ENCODE measurements at places on chromosomes 4 and X.

GRCh38 chrX:8018934-8019333 lies 91.7 kb upstream of the PNPLA4 start:
- no peak for DNase-seq

GRCh38 chr4:118751629-118752323 lies 66.6 kb downstream of the METTL14 start:
- DNase-seq: peak; percentile 72

- no peak for DNase-seq
These were observed 1.9 kb upstream of the MTTP start for GRCh38 chr4:99572527-99573240.

- peak; percentile 92 for DNase-seq
These were observed 475.7 kb upstream of the SLIT2 start for GRCh38 chr4:19776021-19776459.

DNA sequence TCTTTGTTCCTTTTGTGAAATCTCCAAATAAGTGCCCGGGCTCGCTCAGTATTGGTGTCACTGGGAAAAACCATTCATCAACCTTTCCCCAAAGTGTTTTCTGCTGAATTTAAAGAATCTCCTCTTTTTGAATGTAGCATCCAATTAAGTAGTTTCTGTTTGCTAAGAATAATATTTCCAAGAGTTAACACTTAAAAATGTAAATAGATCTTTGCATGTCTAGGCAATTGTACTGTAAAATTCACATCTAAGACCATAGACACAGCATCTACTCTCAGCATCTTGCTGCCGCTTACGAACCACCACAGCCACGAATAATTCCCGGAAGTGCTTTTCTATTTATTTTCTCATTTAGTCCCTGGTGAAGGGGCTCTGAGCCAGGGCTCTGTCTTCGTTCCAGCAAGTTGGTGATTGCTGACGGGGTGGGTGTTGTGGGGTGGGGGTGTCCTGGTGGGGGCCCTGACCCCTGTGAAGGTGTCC lies 1.4 kb downstream of the NSG1 start:
- DNase-seq: no peak

GRCh38 chrX:118740276-118740889 lies 13.0 kb downstream of the IL13RA1 start:
- no peak for DNase-seq

- DNase-seq: no peak
These were observed 113.8 kb downstream of the ADRA2C start for GRCh38 chr4:3879681-3880614.

- DNase-seq: peak; percentile 32
These were observed at the start of gene PDLIM3 for GRCh38 chr4:185534866-185535611. Gene PDLIM3 (minus strand): TSS chr4:185535507. CDS start chr4:185535434, 73 bp downstream.

DNA sequence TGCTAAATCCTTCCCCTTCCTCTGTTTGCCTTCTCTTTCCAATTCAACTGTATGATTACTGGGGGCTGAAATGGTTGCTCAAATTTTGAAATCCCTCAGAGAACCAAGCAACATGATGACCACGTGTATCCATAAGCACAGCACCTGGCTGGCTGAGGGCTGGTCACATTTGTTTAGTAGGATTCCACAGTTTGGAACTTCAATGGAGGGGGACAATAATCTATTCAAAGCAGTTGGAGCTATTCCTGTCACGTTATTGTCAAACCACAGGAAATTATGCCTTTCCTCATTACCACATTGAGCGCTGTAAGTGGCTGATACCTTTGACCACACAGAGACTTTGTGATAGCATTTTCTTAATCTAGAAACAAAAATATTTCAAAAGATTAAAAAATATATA lies 7.0 kb downstream of the TMSB4X start:
- DNase-seq: no peak

GRCh38 chr4:70984106-70984505 lies 9.3 kb upstream of the DCK start:
- DNase-seq: no peak

GRCh38 chr4:38167973-38168372 lies 207.8 kb downstream of the PTTG2 start:
- DNase-seq: no peak

DNA sequence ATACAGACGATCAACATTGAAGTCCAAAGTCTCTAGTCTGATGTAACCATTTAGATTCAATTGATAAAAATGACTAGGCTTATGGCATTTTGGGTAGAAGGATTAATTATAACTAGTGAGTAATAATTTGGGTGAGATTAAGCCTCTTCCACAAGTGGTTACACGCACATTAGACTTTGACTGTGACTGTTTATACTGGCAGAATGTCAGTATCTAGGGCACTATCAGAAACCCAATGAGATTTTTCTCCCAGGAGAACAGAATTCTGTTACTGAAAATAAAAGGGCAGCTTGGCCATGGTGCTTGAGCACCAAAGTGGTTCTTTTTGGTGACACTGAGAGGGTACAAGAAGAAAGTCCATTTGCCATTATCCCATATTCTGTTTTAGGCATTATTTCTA lies 3.3 kb downstream of the PLS3 start:
- DNase-seq: peak; percentile 35

GRCh38 chrX:71396576-71396975 lies 30.4 kb downstream of the TAF1 start:
- DNase-seq: no peak

DNA sequence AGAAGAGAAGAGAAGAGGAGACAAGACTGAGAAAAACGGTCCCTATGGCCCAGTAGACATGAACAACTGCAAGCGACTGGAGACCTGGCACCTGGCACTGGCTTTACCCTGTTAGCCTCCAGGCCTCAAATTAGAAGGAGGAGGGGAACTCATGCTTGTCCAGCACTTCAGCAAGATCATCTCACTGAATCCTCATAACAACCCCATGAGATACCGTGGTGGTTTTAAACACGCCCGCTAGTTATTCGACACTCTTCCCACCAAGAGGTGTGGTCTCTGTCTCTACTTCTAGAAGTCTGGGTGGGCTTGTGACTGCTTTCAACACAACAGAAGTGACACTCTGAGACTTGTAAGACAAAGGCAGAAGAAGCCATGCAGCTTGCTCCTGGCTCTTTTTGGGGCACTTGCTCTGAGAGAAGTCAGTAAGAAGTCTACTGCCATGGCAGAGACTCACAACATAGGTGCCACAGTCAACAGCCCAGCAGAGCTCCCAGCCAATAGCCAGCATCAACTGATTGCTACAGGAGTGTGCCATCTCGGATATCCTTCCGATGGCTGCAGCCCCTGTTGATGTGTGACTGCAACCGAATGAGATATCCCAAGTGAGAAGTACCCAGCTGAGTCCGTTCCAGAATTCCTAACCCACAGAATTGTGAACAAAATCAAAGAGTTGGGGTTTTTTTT lies 34.0 kb upstream of the BCOR start:
- no peak for DNase-seq

- no peak for DNase-seq
These were observed 169.5 kb upstream of the SMARCAD1 start for GRCh38 chr4:94038195-94038594.

DNA sequence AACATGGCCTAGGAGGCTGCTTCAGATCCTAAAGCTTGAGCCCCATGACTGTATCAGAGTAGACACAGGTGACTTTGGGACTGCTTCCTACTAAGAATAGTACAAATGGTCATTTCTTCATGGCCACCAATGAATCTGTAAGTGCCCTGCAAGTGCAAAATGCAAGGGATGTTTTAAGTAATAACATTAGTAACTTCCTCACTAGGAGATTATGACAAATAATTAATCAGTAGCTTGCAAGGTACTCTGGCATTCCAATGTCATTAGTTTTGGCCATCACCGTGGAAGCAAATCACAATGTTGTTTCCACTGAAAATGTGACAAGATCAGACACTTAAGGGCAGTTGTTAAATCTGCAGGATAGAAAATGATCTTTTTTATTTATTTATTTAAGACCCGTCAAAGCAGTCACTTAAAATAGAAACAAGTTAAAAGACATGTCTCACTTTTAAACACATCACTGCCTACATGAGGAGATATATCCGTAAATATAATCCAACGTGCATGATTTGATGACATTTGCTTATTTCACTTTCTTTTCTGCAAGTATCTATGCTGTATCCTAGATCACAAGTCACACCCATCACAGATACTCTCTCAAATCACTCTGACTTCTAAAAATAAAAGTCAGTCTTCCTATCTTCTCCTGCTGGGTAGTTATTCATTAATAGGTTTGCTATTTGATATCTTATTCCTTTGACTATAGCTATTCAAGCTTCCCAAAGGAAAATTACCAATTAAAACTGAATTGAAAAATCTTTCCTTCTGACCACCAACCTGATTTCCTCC lies 400.6 kb downstream of the IL15 start:
- peak; percentile 65 for DNase-seq

DNA sequence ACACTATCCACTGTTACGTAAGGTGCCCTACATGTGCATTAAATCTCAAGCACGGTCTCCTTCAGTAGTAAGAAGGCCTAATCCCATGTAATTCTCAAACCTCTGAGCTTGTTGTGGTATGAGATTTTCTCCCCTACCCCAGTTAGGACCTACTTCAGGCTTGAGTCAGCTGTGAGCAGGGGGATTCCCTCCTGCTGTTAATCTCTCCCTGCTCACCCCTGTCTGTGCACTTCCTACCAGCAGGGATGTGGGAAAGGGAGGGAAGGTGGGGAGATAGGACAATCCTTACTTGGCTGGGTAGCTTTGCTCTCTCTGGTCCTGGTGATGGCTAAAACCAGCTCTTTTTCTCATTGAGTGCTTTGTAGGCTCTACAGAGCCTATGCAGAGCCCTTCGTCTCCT lies 60.8 kb downstream of the PALLD start:
- peak; percentile 14 for DNase-seq

DNA sequence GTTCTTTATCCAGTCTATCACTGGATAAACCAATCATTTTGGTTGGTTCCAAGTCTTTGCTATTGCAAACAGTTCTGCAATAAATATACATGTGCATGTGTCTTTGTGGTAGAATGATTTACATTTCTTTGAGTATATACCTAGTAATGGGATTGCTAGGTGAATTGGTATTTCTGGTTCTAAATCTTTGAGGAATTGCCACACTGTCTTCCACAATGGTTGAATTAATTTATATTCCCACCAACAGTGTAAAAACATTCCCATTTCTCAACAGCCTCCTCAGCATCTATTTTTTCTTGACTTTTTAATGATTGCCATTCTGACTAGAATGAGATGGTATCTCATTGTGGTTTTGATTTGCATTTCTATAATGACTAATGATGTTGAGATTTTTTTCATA lies 791.7 kb upstream of the AGA start:
- DNase-seq: peak; percentile 1

DNA sequence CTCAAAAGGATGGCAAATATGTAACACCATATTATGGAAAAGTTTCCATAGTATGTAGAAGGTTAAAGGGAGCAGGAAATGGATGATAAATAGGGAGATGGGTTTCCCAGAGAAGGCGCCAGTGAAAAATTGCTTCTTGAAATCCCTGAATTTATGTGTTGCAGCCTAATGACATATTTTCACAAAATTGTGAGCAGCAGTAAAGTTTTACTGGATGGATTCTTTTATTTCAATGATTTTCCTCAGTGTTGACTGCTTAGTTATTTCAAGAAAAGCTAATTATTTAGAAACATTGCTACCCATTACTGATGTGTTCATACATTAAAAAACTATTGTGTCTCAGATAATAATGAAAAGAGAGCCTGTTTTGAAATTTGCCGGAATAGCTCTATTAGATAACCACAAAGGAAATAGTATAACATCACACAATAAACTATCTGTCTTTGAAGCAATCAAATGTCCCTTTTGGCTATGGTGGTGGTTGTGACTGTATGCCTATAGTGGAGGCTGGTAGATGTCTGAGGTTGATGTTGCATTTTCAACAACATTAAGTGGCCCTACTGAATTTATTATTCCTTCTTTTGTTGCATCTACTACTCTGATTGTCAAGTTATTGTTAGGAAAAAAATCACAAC lies 169.9 kb upstream of the HAND2 start:
- no peak for DNase-seq

- no peak for DNase-seq
These were observed 23.3 kb upstream of the TMEM255A start for GRCh38 chrX:120334603-120335002.

- DNase-seq: no peak
These were observed 145.9 kb downstream of the PCDH19 start for GRCh38 chrX:100264200-100264599.

GRCh38 chr4:32140636-32141035 lies 1420.5 kb downstream of the PCDH7 start:
- no peak for DNase-seq

- DNase-seq: peak; percentile 41
These were observed at the start of gene DUSP9 for GRCh38 chrX:153646620-153647373. Gene DUSP9 (plus strand): TSS chrX:153647203. CDS start chrX:153647954, 751 bp downstream.

- DNase-seq: no peak
These were observed 9.8 kb downstream of the ATP2B3 start for GRCh38 chrX:153527208-153527607.

DNA sequence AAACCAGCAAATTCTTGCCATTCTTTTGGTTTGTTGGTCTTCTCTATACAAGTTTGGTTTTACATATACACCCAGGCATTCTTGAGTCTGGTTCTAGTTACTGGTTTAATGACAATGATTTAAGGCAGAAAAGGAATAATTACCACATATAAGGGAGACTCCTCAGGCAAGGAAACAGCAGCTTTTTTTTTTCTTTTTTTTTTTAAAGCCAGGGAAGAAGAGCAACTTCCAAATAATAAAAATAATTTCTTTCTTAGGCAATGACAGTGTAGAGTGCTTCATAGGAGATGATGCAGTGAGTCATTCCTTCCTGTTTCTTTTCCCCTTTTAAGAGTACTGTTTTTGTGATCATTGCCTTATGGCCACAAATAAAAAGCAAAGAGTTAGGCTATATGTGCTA lies 289.7 kb downstream of the DKK2 start:
- peak; percentile 63 for DNase-seq

DNA sequence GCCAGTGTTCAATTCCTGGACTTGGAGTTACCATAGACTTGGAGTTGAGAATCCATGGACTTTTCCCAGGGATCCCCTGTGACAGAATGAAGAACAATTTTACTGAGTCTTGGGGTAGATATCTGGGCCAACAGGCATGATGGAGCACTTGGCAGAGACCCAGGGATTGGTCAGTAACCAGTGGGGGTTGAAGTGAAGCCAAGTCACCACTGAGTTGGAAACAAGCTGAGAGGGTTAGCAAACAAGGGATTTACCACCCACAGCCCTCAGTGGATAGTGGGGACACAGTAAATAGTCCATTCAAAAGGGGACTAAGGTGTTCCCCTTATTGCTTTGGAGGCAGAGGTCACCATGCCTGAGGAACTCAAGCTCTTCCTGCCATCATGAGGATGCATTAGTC lies 281.7 kb downstream of the PPP1R2C start:
- no peak for DNase-seq

- DNase-seq: no peak
These were observed 35.7 kb downstream of the PIGG start for GRCh38 chr4:534576-535151.

GRCh38 chr4:150078041-150078578 lies at the start of gene DCLK2:
Gene DCLK2 (plus strand): TSS chr4:150078445. CDS start chr4:150079028, 583 bp downstream.
- peak; percentile 87 for DNase-seq

DNA sequence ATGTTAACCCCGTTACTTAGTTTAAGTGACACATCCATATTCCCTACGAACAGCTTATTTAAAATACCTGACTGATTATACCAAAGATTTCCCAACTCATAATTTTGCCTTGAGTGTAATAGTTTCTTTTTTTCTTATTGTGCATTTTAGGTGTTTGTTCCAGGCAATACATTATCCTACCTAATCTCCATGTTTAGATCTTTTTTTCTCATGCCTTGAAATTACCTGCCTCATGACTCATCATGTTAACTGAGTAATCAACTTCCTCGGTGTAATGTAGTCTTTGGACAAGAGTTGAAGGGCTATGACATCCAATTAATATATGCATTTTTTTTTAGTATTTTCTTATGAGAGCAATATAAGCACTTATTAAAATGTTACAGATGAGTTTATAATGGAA lies 228.7 kb upstream of the ANKRD50 start:
- DNase-seq: peak; percentile 25

Data from EL (cell line).